Left colon (tissue), 2 donors: ENCODE measurements at places on chromosomes 11 and 22. TPM values are rescaled to one million over a fixed set of nuclear protein-coding genes. Genes with fewer than 3 reads are reported as not detected.

The OR10A2 gene
- total RNA-seq = not detected

The NECTIN1 gene
- total RNA-seq = 43.9 TPM

The APLNR gene
- total RNA-seq = 3.5 TPM

The C22orf15 gene
- not detected for total RNA-seq

The SEC14L6 gene
- 0.11 TPM for total RNA-seq

The TAGLN gene
- total RNA-seq = 64.6 TPM

The GRAMD4 gene
- total RNA-seq = 213 TPM

The BCR gene
- 55.5 TPM for total RNA-seq
